ENCODE measurements at places on chromosomes 2 and 18.

- DNase-seq = no peak
These were observed 85.5 kb downstream of the AGPS start for GRCh38 chr2:177478029-177478428.

- DNase-seq = peak; percentile 69
These were observed 181.1 kb downstream of the SOCS6 start for GRCh38 chr18:70469916-70470315.

- DNase-seq = no peak
These were observed 151.7 kb upstream of the L3MBTL4 start for GRCh38 chr18:6566338-6566911.

DNA sequence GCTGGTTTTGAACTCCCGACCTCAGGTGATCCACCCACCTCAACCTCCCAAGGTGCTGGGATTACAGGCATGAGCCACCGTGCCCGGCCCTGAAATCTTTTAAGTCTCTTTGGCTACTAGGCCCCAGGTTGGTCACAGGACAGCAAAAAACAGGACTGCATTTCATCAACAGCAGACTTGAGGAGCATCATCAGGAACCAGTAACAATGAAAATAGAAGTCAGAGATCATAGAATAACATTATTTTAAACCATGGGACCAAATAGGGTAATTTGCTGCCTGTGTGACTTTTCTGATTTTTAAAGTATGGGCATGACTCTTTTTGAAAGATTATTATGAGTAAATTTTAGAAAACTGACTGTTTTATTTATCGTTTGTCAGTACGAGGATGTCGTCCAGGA, 24.8 kb downstream of the PPP1CB start:
- no peak for DNase-seq

- DNase-seq = no peak
These were observed 8.9 kb downstream of the GTF3C2 start for GRCh38 chr2:27347641-27348040.

DNA sequence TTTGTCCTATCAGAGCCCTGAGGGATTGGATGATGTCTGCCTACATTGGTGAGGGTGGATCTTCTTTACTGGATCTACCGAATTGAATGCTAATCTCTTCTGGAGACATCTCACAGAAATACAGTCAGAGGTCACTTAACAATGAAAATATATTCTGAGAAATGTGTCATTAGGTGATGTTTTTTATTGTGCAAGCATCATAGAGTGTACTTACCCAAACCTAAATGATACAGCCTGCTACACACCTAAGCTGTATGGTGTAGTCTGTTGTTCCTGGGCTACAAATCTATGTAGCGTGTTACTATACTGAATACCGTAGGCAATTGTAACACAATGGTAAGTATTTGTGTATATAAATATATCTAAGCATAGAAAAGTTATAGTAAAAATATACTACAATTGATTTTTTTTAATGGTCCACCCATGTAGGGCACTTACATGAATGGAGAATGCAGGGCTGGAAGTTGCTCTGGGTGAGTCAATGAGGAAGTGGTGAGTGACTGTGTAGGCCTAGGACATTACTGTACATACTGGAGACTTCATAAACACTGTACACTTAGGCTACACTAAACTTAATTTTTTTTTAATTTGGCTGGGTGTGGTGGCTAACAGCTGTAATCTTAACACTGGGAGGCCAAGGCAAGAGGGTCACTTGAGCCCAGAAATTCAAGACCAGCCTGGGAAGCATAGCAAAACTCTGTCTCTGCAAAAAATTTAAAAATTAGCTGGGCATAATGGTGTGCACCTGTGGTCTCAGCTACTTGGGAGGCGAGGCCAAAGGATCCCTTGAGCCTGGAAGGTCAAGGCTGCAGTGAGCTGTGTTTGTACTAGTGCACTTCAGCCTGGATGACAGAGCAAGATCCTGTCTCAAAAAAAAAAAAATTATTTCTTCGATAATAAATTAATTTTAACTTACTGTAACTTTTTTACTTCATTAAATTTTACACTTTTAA, 226.3 kb upstream of the UBE2E3 start:
- no peak for DNase-seq

- DNase-seq = no peak
These were observed 85.7 kb downstream of the METTL8 start for GRCh38 chr2:171348056-171348455.

- peak; percentile 47 for DNase-seq
These were observed 60.6 kb downstream of the PTPN4 start for GRCh38 chr2:119820275-119820674.

DNA sequence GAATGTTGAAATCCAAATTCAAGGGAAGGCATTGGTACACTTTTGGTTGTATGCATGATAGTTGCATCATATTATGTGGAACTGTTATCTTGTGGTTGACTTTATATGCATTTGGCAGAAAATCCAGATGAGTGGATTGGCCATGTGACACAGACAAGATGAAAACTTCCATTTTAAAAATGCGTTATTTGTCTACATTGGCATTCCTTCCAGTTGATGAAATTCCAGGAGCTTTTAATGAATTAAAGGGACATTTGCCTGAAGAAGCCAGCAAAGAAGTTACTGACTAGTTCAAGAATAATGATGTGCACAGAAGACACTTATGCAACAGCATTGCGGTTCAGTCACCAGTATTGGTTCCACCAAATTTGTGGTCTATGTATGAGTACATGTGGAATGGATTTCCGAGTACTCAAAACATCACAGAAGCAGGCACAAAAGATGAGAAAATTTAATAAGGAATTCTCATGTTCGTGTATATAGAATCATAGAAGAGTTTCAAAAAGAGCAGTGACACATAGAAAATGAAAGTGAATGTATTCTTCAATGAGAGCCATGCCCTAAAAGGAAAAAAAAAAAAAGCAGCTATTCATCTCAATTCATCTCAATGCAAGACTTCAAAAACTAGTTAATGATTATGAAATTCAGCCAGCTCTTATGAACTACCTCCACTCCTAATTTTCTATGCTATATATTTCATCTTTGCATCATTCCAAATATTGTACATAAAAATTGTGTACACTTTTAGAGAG, 232.1 kb downstream of the RBM43 start:
- peak; percentile 9 for DNase-seq

- peak; percentile 67 for DNase-seq
These were observed 33.6 kb downstream of the GCG start for GRCh38 chr2:162118166-162119031.

All from MG63 (cell line).